ENCODE measurements at places on chromosomes 5 and 9.

GRCh38 chr9:121815546-121816448, 164.4 kb downstream of the DAB2IP start:
- DNase-seq = no peak

DNA sequence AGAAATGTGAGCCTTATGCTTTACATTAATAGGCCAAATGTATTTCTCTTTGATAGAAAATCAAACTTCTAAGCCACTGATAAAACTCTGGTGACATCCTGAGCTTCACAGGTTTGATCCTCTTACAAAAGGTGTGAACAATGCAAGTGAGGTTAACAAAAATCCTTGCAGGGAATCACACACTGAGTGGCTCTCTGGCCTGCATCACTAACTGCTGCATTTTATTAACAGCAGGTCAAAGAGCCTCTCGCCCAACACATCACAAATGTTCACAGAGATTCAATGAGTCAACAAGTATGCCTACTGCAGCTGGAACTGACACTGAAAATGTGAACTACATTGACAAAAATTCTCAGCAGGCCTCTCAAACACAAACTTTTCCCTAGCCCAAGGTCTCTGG, 122.3 kb downstream of the SEMA5A start:
- DNase-seq = no peak

DNA sequence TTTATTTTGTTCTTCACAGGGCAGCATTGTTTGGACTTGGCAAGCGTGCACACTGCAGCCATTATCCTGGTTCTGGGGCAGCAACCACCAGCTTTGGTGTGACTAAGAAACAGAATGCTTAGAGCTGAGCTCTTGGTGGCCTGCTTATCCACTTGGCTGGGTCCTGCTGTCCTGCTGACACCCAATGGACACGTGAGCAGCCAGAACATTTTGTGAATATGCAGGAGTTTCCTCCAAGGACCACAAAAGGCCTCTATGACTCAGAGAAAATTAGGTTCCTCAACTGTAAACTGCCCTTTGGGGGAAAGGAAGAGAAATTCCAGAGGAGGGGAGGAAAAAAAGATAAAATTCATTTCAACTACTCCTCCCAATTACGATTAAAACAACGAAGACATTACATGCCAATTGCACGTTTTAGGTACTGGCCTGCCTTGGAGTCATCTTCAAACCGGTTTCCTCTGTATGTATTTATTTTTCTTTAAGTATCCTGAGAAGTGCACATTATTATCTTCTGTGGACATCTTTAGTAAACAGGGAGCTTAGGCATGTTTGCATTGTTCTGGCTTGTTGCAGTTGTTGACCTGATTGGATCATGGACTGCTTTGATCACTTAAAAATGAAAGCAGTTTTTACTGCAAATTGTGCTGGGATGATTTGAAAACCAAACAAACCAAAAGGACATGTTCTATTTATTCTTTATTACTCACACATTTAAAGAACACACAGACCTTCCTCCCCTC, 82.3 kb upstream of the TLE4 start:
- DNase-seq = no peak

DNA sequence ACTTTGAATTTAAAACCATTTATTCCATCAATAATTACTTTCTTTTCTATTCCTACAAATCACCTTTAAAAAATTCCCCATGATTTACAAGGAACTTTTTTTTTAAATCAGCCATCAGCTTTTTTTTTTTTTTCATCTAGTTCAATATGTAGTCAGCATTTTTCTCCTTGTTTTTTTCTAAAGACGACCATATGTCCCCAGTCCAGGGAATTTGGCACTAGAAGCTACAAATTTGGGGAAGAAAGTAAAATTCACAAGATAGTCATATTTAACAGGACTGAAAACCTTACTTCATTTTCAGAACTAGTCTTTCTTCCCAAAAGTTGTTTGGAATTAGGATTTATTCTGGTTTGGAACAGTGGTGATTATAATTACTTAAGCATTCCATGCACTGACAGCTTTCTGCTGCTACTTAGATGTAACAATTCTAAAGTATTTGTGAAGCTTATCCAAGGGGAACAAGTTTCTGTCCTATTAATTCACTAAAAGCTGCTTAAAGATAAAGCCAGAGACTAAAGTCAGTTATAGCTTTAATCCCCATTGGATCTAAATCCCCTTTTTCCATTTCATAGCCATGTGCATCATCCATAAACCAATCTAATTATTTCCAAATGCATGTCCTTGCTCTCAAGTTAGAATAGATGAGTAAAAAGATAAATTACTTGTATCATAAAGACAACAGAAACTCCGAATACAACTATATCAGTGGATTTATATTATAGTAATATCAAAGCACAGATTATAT, 7.4 kb upstream of the SNCAIP start:
- no peak for DNase-seq

GRCh38 chr5:156402387-156402921, 75.5 kb downstream of the SGCD start:
- peak; percentile 19 for DNase-seq

GRCh38 chr9:137136881-137137607, 1.9 kb upstream of the GRIN1 start:
- DNase-seq = peak; percentile 80

GRCh38 chr5:54443270-54443669, 12.2 kb upstream of the HSPB3 start:
- peak; percentile 34 for DNase-seq

DNA sequence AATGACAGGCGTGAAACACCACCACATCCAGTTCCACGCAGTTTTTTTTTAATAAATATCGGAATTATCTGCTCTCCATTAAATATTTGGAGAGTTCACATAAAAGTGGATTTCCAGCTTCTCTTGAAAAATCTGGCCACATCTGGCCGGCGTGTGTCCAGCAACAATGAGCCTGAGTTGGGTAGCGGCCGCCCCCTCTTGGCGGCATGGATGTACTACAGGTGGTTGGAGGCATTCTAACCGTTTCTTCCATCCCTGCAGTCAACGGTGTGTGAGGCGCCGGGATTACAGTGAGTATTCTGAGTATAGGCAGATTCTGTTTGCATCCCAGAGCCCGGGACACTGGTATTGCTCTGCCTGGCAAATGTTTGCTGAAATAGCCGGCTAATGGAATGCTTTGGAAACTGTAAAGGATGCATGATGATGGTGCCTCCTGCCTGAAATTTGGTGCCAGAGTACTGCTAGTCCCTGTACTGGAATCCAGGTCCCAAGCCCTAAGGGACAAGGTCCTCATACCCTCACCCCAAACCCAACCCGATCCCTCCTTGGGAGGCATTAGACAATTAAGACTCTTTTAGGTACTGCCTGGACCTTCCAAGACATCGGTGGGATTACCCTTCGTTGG, 13.6 kb upstream of the GM2A start:
- no peak for DNase-seq

GRCh38 chr5:78577071-78577807, 71.3 kb downstream of the LHFPL2 start:
- DNase-seq = no peak

Data from NCI-H2171 (cell line).